DMS153 (cell line): ENCODE measurements at places on chromosomes 16 and 17.

DNA sequence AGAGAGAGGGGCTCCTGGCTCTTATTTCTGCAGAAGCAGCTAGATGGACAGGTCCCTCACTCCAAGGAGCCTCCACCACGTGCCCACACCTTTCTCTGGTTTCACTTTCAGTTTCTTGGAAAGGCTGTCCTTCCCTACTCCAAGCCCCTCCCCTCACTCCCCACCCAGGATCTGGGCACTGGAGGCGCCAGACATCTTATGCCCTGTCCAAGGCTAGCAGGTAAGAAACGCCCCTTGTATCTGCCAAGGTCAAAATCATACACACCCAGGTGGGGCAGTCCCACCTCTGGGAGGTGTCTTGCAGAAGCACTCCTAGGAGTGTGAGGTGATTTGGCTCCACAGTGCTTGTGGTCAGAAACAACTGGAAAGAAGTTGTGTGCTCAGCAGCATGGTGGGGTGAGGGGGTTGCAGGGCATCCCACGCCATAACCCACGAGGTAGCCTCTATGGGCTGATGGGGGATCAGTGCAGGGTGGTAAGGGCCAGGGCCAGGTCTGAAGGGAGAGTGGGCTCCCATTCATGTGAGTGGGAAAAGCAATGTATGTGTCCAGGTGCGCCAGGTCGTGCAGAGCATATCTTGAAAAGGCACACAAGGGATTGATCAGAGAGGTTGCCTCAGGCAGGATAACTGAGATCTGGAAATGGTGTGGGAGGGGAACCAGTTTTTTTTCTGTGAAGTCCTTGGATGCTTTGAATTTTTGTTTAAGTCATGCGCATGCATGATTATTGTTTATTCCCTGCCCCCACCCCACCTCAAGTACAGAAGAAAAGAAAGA, 31.8 kb upstream of the PRM1 start:
- DNase-seq: peak; percentile 39

DNA sequence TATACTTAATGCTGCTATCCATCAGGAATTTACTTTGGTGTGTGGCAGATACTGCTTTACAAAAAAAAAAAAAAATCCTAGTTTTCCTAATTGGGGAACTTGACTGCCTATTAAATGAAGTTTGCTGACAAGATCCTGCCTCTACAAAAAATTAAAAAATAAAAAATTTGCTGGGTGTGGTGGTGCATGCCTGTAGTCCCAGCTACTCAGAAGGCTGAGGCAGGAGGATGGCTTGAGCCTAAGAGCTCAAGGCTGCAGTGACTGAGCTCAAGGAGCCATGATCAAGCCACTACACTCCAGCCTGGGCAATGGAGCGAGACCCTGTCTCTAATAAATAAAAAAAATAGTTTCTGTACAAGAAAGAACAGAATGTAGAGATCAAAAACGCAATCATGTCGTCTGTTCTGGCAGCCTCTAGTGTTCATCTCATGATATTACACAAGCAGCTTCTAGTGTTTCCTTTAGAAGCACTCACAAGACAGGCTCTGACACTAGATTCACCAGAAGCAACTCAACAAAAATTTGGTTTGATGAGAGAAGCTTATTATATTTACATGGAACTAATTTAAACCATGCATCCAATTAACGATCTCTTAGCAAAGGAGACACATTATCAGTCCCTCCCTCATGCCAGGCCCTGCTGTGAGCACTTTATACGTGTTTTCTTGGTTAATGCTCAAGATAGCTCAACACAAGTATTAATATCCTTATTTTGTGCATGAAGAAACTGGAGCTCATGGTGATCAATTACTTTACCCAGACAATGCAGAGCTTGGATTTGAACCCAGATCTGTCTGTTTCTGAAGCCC, 6.8 kb upstream of the KRTAP17-1 start:
- DNase-seq: peak; percentile 31

DNA sequence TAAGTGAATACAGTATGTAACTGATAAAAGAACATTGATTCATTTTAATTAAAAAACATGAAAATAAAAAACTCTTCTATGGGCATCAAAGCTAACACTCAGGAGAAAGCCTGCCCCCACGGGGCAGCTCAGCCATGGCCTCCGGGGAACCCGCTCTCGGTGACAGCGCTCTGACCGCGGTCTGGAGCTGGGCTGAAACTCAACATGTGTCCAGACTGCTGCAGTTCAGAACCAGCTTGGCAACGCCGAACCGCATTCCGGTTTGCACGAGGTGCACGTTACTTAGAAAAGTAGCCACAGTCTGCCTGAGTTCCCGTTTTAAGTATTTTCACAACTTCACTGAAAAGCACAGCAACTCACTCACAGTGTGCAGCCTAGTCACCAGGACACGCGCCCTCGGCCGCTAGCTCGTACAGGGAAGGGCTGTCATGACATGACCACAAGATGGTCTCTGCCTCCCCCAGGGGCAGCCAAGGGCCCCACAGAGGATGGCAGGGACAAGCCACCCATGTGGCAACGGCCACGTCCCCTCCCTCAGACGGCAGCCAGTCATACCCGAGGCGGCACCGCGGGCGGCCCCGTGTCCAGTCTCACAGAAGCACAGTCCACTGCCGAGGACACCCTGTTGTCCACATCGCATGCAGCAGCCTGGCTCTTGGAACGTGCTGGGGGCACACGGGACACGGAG, 77.1 kb upstream of the METRNL start:
- DNase-seq: no peak

DNA sequence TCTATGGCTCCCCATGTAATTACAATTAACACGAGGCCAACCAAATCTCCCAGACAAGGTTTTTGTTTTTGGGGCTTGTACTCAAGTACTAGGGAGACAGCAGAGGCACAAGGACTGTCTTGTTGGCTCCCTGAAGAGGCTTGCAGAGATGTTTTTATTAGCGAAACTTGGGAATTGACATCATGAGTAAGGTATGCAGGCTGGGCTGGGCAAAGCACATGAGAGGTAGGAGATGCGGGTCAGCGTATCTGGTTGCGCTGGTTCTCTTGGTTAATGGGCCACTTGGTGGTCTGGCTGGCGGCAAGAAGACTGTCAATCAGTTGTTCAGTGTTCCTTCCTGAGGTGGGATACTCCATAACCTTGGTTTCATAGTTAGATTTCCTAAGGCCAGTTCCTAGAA, 28.9 kb downstream of the LCMT1 start:
- DNase-seq: no peak

DNA sequence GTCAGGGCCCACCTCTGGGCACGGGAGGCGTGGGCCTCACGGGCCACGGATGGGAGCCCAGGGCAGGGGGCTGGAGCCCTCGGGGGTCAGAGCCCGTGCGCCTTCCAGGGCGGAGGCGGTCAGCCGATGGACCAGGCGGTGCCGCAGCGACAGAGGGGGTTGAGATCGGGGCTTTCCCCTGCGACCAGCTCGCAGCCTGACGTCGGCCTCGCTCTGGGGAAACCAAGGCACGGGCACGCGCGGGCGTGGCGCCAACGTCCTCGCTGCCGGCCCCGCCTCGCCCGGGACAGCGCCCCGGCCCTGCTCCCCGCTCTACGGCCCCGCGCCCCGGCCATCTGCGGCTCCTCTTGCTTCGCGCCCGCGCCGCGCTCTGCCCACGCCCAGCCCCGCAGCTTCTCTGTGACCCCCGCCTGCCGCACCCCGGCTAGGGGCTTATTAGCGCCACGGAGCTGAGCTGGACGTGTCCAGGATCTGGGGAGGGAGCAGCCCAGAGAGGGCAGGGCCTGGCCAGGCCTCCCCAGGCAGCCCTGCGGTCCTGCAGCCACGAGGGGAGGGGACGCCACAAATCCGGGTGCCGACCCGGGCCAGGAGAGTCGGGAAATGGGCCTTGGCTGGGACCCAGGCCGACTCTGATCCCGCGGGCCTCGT, 13.5 kb downstream of the ACTG1 start:
- DNase-seq: no peak

DNA sequence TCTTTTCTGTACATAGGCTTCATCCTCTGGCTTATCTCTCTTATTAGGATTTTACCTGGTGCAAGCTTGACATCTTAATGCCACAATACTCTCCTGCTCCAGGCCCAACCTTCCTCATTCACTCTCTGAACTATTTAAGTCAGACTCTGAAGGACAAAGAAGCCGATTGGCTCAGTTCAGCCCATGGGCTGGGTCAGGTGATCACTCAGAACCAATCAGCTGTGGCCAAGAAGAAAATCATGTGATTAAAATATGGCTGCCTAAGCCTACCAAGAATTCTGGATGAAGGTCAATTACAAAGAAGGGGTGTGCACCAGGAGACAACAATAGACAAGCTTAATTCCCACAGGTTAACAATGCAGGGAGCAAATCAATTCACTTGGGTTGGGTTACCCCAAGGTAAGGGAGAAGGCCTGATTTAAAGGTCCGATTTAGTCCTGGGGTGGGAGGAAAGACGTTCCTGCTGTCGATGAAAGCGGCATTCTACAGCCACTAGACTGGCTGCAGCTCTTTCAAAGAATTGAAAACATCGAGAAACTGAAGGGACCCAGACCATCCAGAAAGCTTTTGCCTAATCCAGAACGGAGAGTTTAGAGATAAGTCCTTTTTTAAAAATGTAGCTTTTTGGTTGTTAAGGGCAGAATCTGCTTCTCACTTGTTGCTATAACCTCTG, 42.9 kb upstream of the NFAT5 start:
- no peak for DNase-seq

DNA sequence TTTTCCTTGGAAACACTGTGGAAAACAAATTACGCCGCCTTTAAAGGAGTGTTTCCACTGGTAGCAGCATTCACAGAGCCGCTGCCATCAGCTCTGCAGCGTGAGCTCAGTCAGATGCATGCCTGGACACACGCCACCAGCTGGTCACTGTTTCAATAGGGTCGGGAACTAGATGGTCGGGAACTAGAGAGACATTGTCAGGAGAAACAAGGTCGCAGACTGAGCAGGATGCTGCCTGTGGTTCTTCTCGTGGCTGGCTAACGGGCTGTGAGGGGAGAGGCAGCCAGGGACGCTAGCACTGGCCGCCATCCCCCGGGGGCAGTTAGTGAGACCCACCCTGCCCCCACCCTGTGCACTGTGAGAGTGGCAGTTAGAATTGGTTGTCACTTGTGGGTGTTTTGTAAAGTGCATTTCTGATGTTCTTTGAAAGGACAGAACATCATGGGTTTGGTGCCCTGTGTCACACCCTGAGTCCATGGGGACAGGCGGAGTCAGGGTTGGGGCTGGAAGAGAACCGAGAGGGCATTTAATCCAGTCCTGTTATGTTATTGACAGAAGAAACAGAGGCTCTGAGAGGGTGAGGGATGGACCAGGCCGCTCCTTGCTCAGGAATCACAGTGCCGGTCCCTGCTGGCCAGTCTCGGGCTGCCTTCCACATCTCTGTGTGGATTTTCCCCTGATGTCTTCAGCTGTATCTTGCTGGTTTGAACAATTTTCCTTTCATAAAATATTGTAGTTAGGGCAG, 86.3 kb downstream of the SPECC1 start:
- peak; percentile 11 for DNase-seq

DNA sequence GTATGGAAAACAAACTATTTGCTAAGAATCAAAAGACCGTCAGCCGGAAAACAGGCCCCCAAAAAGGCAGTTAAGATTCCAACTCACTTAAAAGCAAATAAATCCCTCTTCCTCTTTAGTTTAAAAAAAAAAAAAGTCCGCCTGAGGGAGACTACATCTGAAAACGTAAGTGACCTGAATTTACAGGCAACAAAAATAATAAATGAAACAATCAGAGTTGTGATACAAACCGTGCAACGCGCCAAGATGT, 1.1 kb downstream of the KANSL1 start:
- DNase-seq: no peak

DNA sequence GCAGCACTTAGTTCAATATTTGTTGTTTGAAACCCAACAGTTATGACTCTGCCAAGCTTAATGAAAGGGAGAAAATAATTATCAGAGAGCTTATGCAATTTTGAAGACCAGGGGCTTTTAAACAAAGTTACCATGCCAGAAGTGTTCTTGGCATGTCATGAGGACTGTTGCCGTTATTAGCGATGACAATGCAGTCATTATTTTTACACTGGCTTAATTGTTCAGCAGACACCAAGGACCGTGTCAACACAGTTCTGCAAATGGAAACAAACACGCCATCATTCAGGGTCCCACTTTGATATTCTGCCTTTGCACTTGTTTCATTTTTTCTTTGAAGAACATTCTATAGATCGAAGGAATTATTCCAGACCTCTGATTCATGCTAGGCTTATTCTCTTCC, 518.5 kb downstream of the CDH13 start:
- no peak for DNase-seq

- no peak for DNase-seq
These were observed 14.0 kb downstream of the NUPR1 start for GRCh38 chr16:28524681-28525171.

DNA sequence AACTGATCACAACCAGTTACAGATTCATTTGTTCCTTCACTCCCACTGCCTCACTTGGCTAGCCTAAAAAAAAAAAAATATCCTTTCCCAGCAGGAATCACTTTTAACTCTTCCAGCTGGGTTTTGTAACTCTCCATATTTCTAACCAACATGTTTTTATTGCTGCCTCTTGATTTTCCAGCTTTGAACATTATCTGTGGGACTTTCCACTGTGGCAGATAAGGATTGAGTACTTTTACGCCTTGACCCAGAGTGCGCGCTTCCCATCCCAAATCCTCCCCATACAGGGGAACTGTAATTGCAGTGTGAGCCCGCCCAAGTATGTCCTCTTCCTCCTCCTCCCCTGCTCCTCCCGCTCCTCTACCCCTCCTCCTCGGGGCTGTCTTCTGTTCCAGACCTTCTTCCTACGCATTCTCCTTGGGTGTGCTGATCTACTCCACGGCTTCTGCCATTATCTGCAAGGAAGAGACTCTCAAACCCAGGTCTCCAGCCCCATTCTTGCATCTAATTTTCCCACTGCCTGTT, 43.4 kb downstream of the CYB5D2 start:
- DNase-seq: no peak

- no peak for DNase-seq
These were observed 2.4 kb upstream of the TACO1 start for GRCh38 chr17:63598281-63598680.

DNA sequence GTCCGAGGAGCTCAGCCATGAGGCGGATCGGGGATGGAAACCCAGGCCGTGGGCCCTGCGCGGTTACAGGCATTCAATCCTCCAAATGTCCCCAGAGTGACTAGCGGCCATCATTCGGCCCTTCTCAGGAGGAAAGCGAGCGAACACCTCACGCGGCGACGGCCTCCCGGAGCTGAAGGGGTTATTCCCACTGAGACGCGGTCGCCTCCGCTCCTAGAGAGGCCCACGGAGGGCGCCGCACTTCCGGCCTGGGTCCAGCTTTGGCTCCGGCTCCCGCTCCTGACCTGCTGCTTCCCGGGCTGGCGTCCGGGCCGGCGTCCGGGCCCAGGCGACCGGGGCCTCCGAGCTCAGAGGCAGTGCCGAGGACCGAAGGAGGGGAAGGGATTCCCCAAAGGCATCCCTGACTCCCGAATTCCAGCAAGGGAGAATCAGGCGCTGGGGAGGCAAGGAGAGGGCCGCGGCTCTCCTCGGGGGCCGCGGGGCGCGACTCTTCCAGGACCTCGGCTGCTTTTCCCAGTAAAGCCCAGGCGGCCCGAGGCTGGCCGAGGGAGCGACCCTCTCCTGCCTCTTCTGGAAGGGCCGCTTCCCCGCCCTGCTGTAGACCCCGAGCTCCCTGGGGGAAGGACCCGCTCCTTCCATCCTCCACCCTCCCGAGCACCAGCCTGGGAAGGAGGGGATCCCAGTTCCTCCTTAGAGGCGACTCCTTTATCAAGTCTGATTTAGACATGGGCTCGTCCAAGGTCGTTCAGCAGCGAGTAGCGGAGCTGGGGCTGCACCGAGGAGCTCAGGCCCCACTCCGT, 18.6 kb upstream of the ZNF629 start:
- peak; percentile 65 for DNase-seq

GRCh38 chr16:88578446-88579313, 8.5 kb downstream of the ZC3H18 start:
- DNase-seq: no peak

- DNase-seq: no peak
These were observed 62.3 kb downstream of the TNFRSF13B start for GRCh38 chr17:16909472-16910246.

GRCh38 chr17:58693208-58693607, 806 bp downstream of the RAD51C start:
- no peak for DNase-seq
